ENCODE measurements at places on chromosomes 2 and 18.

DNA sequence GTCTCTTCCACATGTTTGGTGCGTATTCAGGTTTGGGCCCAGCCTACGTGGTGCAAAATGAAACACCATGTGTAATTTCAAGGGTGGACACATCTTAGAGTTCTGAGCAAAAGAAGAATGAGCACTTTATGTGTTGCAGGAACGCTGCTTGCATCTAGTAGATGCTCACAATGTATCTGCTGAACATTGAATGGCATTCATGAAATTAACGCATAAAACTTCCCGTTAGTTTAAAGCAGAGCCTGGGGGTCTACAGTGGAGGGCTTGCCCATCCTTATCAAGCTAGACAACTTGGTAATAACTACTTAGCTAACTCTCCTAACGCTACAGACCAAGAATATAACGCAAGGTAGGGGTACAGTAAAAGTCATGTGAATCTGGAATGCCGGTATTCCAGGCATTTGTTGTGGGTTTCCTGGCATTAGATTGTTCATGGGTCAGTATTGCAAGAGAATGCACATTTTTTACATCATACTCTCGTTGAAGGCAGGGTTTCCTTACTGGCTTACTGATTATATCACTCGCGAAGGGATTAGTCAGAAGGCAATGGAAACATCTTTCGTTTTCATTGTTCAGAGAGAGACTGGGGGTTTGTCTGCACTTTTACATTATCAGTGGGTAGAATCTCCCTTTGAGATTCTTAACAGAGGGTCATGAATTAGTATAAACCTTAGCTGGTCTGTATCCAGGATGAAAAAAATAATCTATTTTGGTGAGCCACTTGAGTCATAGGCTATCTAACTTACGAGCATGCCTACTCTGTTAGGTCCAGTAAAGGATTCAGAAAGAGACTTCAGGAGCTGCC is 229.5 kb upstream of the EPAS1 start:
- no peak for DNase-seq

DNA sequence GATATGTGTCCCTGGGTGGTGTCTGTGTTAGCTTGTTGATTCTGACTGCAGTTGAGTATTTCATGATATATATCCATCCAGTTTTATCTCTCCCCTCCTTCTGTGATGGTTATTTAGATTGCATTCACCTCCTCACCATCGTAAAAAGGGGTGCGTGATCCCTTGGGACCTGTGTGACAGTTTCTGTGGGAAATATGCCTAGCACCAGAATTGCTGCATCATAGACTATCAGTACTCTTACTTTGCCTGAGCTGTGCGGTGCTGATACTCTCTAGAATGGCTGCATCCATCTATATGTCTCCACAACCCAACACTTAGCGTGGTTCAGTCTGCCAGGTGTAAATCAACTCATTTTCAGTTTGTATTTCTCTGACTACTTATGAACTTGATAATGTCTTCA is 34.3 kb downstream of the PKP4 start:
- DNase-seq, result no peak

GRCh38 chr2:71892896-71893295 is 254.8 kb downstream of the CYP26B1 start:
- no peak for DNase-seq

GRCh38 chr2:54629914-54630857 is 93.3 kb upstream of the EML6 start:
- peak; percentile 67 for DNase-seq

- no peak for DNase-seq
Measured at GRCh38 chr18:987325-988186, 82.9 kb downstream of the ADCYAP1 start.

- DNase-seq, result no peak
Measured at GRCh38 chr2:190683802-190684201, 34.9 kb downstream of the NAB1 start.

GRCh38 chr2:64792995-64793639 is 139.4 kb upstream of the SERTAD2 start:
- no peak for DNase-seq

GRCh38 chr2:62971936-62972335 is 78.7 kb upstream of the OTX1 start:
- DNase-seq, result no peak
